Gastroesophageal sphincter (tissue), 4 donors: ENCODE measurements at places on chromosomes 6 and 20. TPM values are rescaled to one million over a fixed set of nuclear protein-coding genes. Genes with fewer than 3 reads are reported as not detected.
A peak's percentile ranks its signal among the peaks of the same experiment; 100 is the strongest.

AFG1L gene
- total RNA-seq: 6.5 TPM

TFAP2D gene
- total RNA-seq: not detected

SLC22A1 gene
- 0.67 TPM for total RNA-seq

GMPR gene
- 24.6 TPM for total RNA-seq

RIMS1 gene
- total RNA-seq: 23.3 TPM

PPP1R14C gene
- not detected for total RNA-seq

IL20RA gene
- total RNA-seq: 2.0 TPM

DNA sequence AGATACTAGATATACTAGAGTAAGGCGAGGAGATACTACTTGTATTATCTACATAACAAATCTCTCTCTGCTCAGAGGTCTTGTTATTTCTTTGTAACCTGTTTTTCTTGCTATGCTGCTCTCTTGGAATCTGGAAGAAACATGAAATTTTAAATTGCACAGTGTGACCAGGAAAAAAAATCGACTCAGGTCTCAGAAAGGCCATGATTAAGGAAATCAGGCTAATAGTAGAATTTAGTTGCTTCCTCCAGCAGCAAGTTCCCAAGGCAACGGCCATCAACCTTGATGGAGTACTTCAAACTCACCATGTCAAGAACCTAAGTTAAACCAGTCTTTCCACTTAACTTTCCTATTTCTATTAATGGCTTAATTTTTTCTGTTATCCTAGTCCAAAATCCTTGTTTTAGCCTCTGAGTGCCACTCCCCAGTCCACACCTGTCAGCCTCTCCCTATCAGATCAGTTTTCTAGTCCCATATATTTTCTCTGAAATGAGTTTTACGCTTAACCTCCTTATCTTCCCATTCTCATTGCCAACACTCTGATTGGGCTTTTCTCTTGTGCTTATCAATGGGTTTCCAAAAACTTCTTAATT lies 87.7 kb upstream of the BEND3 start:
- no peak for ATAC-seq

- ATAC-seq: no peak
Observed at GRCh38 chr6:145498425-145498824, 236.9 kb downstream of the EPM2A start.

DNA sequence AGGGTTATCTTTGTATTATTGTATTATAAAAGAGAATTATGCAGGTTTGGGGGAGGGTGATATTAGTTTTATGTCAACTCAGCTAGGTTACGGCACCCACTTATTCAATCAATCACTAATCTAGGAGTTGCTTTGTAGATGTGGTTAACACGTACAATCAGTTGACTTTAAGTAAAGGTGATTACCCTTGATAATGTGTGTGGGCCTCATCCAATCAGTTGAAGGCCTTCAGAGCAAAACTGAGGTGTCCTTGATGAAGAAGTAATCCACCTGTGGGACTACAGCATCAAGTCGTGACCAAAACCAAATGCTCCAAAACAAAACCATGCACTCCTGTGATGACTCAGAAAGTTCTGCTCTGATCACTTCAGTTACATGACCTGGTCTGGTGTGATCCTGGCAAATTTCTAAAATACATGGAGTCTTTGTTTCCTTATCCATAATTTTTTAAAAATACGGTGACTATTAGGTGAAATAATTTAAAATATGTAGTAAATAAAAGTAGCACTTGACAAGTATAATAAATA lies 114.1 kb downstream of the IYD start:
- no peak for ATAC-seq

- ATAC-seq: no peak
Observed at GRCh38 chr6:43674291-43674690, 13.3 kb downstream of the MRPS18A start.

- ATAC-seq: no peak
Observed at GRCh38 chr20:39112178-39112743, 150.1 kb downstream of the DHX35 start.

GRCh38 chr6:102137859-102138258 lies 744.4 kb downstream of the GRIK2 start:
- ATAC-seq: no peak

DNA sequence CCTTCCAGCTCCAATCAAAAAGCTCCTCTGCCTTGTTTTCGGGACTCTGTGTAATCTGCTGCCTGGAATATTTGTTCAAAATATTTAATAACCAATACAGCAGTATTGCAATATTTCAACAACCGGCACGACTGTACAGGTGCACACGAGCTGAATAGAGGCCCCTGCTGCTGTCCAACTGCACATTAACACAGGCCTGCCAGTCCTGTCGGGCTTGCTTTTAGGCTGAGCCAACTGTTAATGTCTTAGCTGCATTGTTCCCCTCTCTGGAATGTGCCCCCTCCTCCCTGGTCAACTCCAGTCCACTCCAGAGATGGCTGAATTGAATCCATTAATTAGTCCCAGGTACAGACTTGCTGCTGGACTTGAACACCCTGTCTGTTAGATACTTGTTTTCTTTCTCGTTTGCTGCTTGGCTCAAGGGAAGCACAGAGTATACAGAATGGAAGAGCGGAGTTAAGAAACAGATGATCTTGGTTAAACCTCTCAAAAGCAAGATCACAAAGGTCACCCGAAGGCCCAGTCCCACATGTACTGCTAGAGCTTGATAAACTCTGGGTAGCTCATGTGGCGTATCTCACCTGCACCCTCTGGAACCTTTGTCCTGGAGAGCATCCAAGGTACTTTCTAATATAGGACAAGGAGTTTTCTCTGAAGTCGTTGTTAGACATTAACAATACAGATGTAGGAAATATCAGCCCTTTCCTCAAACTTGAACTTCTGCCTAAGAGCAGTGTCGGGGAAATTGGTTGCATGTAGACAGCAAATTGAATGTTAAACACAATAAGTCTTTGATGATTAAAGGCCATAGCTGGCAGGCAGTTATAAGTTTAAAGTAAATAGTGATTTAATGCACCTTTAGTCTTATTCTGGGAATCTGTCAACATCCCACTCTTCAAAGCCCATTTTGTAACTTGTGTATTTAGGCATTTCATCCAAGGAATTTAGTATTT lies 31.9 kb downstream of the SHLD1 start:
- no peak for ATAC-seq

DNA sequence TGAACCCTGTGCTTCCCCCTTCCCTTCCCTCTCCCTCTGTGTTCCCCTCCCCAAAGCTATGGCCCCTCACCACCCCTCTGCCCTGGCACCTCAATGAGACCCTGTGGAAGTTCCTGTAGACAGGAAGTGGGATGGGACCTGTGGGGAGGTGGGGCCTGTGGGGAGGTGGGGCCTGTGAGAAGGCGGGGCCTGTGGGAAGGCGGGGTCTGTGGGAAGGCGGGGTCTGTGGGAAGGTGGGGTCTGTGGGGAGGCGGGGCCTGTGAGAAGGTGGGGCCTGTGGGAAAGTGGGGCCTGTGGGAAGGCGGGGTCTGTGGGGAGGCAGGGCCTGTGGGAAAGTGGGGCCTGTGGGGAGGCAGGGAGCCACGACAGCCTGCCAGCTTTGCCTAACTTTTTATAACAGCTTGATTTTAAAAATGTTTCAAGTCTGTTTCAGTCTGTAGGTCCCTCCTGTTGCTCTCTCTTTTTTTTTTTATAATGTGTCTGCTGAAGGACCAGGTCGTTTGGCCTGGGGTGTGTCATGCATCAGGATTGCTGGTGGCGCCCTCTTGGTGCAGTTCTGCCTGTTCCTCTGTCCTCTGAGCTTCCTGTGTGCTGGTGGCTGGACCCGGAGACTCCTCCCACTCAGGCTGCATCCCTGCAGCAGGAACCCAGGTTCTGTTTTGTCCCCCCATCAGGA lies 70.5 kb upstream of the SLCO4A1 start:
- no peak for ATAC-seq

GRCh38 chr6:98107801-98108200 lies 726.6 kb upstream of the POU3F2 start:
- ATAC-seq: no peak

DNA sequence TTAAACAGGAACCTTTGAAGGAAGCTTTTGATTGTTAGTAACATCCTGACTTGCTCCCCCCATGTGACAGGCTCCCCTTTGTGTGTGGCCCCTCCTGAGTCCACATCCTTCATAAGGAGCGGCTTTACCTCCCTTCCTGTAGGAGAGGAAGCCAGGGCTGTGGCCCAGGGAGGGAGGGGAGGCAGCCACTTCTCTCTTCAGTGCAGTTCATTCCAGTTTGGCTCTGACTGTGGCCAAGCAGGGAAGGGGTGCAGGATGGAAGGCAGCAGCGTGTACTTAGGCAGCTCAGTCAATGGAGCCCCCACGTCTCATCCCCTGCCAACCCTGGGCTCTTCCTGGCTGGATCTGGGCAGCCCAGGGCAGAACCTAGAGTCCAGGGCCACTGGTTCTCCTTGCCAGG lies 295.2 kb downstream of the QKI start:
- no peak for ATAC-seq

GRCh38 chr6:169890049-169890448 lies 138.6 kb downstream of the ERMARD start:
- ATAC-seq: no peak

- ATAC-seq: no peak
Observed at GRCh38 chr6:3607171-3607570, 144.3 kb downstream of the PXDC1 start.

- ATAC-seq: no peak
Observed at GRCh38 chr6:107345393-107345792, 114.0 kb downstream of the PDSS2 start.

DNA sequence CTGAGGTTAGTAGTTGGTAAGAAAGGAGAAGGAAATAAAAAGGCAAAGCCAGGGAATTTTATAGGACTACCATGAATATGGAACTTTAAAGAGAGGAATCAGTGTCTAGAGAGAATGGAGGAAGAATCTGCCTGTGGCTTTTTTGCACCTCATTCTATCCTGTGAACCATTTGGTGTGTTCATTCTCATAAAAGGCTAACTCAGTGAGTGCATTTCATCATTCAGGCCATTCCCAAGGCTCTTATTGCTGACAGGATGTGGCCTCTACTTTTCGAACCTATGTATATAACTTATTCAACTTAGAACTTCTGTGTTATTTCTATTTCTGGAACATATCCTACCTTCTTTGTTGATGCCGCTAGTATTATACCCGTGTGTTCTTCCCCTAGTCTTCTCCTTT lies 27.1 kb downstream of the HSF2 start:
- ATAC-seq: no peak

- no peak for ATAC-seq
Observed at GRCh38 chr6:127199470-127199869, 67.2 kb upstream of the RNF146 start.

DNA sequence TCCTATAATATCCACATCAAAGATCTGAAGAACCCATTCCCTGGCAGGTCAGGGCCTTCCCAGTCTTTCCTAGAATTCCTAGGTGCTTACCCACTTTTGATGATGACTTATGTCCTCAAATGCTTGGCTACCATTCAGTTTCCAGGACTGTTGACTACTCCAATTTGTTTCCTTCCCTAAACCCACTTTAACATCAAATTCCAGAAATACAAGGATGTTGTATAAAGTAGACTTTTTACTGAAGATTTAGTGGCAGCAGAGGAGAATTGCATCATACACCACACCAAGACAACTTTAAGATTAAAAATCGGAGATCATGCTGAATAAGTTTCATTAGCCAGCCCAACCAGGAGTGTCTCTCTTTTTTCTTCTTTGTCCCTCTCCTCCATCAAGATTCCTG lies 203.3 kb upstream of the LAMP5 start:
- no peak for ATAC-seq

DNA sequence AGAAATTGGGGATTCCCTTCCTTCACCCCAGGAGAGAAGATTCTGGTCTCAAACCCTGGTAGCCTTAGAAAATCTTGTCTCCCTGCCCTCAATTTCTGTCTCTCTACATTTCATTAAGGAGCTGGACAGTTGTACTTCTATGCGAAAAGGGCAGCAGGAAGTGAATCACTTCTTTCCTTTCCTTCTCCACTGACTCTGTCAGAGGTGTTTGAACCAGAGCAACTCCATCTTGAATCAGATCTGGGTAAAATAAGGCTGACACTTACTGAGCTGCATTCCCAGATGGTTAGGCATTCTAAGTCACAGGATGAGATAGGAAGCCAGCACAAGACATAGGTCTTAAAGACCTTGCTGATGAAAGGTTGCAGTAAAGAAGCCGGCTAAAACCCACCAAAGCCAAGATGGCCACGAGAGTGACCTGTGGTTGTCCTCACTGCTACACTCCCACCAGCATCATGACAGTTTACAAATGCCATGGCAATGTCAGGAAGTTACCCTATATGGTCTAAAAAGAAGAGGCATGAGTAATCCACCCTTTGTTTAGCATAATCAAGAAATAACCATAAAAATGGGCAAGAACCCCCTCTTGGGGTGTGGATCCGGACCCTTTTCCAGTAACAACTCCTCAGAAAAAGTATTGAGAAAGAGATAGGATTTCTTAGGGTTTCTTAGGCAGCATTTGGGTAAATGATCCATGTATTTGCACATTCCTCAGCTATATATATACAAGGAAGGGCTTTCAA lies 95.8 kb upstream of the PLCB4 start:
- no peak for ATAC-seq

GRCh38 chr20:41078329-41078728 lies 49.7 kb downstream of the TOP1 start:
- peak; percentile 51 for ATAC-seq

GRCh38 chr6:33769248-33769821 lies 19.6 kb downstream of the LEMD2 start:
- ATAC-seq: no peak

DNA sequence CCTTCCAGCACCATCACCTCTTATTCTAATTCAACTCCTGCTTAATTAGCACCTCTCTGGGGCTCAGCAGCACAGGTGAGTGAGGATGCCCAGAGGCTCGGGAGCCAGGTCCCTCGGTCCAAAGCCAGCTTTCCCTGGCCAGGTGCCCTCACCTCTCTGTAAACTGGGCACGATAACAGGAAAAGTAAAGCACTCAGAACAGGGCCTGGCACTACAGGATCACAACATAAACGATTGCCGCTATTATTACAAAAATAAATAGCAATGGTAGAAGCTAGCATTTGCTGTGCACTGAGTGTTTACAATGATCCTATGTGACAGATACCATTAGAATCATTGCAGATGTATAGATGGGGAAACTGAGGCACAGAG lies 2.6 kb downstream of the BPIFB2 start:
- no peak for ATAC-seq

- ATAC-seq: no peak
Observed at GRCh38 chr6:124888581-124889371, 73.5 kb upstream of the RNF217 start.

DNA sequence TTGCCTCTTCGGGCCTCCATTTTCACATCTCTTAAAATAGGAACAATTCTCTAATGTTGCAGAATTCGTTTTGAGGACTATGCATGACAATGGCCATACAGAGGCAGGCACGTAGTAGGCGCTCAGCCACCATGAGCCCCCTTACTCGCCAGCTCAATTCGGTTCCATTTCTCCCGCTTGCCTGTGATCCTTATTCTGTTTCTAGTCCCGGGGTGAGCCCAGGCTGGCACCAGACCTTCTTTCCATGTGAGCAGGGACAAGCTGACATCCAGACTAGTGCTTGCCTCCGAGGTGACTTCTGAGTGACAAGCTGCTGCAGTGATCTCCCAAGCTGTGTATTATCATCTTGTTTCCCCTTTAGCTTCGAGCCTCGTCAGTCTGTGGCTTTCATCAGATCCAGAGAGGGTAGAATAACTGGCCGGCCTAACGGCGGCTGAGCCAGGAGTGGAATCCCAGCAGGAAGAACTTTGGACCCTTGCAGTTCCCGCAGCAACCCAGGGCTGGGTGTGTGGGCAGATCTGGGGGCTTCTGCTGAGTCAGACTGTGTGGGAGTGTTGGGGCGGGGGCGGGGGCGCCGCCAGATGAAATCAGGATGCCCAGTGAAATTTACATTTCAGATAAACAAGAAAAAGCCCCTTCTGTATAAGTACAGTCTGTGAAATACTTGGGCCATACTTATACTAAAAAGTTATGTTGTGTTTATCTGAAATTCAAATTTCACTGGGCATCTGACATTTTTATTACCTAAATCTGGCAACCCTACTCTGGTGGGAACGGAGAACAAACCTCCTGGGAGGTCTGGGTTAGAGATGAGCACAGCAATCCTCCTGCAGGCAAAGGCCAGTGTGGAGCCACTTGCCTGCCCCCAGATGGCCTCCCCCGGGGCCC lies 10.9 kb downstream of the BANF2 start:
- no peak for ATAC-seq
